ENCODE measurements at places on chromosomes 11 and 22. TPM values are rescaled to one million over a fixed set of nuclear protein-coding genes. Genes with fewer than 3 reads are reported as not detected.
A peak's percentile ranks its signal among the peaks of the same experiment; 100 is the strongest.

OR51B4 gene
- not detected for total RNA-seq

OR8A1 gene
- not detected for total RNA-seq

BUD13 gene
- total RNA-seq = 21.7 TPM

INS gene
- not detected for total RNA-seq

DGAT2 gene
- 0.67 TPM for total RNA-seq

DNA sequence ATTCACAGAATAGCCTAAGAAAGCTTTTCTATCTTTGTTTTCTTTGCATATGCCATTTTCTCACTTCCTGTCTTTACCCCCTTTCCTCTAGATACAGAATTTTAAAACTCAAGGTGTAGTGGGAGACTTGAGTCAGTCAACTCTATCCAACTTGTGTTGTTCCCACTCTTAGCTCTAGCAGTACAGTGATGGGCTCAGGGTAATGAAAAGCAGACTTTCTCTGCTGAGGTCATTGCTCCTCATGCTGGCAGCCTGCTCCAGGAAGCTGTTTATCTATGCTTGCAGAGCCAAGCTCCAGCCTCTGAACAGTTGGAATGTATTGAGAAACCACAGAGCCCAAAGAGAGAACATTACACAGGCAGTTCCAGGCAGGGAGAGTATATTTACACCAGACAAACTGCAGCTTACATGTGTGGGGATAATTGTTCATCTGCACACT lies 68.1 kb downstream of the CSTPP1 start:
- DNase-seq = peak; percentile 61

DNA sequence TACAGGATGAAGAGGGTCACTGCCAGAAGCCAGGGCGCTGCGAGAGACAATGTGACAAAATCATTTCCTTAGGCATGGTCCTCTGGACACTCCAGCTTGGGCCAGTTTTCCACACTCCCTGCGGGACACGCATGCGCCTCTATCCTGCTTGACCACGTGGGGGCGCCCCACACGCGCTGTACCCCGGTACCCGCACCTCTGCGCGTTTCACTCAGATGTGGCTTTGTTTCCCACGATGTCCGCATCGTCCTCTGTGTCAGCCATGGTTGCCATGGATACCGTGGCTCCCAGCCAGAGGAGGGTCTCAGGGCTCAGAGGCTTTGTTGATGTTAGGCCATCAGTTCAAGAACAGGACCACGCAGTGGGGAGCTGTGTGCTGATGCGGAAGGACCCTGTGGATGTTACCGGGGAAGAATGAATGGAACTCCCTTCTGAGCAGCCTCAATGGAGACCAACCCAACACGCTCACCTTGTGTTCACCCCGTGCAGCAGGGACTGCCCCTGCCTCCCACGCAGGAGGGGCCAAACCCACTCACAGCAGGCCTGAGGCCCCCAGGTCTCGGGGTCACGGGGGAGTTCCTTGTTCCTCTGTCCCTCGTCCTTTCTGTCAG lies 101.1 kb upstream of the SLC22A12 start:
- peak; percentile 75 for DNase-seq

DNA sequence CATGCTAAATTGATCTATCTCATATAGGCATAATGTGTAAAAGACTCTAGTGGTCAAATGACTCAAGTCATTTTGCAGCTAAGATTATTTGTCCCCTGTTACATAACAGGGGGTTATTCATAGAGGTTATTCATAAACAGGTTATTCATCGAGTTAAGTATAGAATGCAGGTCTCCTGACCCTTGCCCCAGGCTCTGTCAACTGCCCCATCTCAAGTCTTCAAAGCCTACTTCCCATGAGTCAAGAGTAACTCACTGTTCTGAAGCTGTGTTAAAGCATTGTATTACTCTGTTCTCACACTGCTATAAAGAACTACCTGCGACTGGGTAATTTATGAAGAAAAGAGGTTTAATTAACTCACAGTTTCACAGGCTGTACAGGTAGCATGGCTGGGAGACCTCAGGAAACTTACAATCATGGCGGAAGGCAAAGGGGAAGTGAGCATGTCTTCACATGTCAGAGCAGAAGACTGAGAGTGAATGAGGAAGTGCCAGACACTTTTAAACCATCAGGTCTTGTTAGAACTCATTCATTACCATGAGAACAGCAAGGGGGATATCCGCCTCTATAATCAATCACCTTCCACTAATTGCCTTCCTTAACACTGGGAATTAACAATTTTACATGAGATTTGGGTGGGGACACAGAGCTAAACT lies 226.2 kb upstream of the BLID start:
- no peak for DNase-seq

DNA sequence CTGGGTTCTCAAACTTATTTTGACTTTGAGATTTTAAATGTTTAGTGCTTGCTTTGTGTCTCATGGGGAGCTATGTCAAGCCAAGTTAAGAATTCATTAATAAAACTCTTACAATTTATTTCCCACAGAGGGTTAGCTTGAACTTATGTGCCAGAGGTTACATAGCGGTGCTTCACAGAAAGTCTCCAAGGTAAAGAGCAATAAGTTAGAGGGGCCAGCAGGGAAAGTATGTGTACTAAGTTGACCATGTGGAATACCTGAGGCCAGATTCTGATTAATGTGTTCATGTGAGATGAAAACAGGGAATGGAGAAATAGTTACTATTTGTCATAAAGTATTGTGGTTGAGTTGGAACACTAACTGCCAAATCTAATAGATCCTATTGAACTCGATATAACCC lies 149.3 kb downstream of the TMEM135 start:
- no peak for DNase-seq

Measured in SJCRH30 (cell line).